ENCODE measurements at places on chromosomes 6 and 20. TPM values are rescaled to one million over a fixed set of nuclear protein-coding genes. Genes with fewer than 3 reads are reported as not detected.
A peak's percentile ranks its signal among the peaks of the same experiment; 100 is the strongest.

Gene SNAI1
- 0.58 TPM for total RNA-seq

Gene MRAP2
- 1.6 TPM for total RNA-seq

Gene TMEM170B
- 2.1 TPM for total RNA-seq

Gene ELOVL2
- total RNA-seq = 1.3 TPM

GRCh38 chr6:88975369-88975768 is 12.0 kb upstream of the RNGTT start:
- DNase-seq = no peak
- H3K27ac ChIP-seq = no peak overlapping the region
- no peak overlapping the region for H3K4me3 ChIP-seq
- H3K27me3 ChIP-seq = no peaks in the 10 kb centered on the region
- no peaks in the 10 kb centered on the region for H3K36me3 ChIP-seq
- H3K4me1 ChIP-seq = no peaks in the 10 kb centered on the region

GRCh38 chr6:125102411-125102810 is 51.2 kb upstream of the TPD52L1 start:
- no peaks in the 10 kb centered on the region for H3K4me1 ChIP-seq
- no peaks in the 10 kb centered on the region for H3K36me3 ChIP-seq
- H3K27ac ChIP-seq = no peak overlapping the region
- no peaks in the 10 kb centered on the region for H3K27me3 ChIP-seq

- no peaks in the 10 kb centered on the region for H3K4me1 ChIP-seq
- H3K27me3 ChIP-seq = no peaks in the 10 kb centered on the region
- H3K27ac ChIP-seq = no peak overlapping the region
- no peaks in the 10 kb centered on the region for H3K36me3 ChIP-seq
Measured at GRCh38 chr20:51529081-51529681, 13.3 kb downstream of the NFATC2 start.

DNA sequence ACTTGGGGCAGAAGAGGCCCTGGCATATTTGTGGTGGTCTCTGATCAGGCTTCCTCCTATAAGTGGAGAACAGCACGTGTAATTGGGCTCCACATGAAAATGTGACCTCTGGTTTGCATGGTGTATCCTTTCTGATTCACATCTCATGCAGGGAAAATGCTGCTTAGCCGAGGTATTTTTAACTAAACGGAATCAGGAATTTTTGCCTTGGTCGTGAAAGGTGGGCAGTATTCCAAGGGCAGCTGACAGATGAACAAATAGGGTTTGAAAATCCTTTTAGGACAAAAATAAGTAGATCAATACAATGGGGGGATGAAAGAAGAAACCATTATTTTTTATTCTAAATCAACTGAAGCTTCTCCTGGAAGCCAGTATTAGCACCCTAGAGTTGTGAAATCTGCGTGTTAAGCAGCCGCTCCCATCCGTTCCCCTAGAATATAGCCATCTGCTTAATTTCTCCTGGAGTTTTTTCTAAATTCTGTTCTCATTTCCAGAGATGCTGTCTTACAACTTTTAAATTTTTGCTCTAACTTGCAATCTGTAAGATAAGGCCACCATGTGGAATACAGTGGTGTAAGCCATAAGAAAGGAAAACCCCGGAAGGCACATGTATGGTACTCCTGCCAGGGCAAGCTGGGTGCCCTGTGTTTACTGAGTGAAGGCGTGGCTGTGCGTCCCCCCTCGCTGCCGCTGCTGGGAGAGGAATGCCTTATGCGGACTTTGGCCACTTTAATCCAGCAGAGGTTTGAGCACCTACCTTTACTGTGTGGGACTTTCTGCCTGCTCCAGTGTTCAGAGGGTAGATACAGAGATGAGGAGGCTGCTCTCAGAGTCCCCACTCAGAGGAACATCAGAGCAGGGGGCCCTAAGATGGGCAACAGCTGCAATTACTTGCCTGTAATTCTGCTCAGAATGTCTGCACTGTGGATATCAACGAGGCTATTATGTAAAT is 52.4 kb downstream of the SYNJ2 start:
- H3K4me1 ChIP-seq = peaks cover 6% of the 10 kb centered on the region
- H3K27ac ChIP-seq = peak overlapping the region; percentile 62
- H3K4me3 ChIP-seq = no peak overlapping the region
- H3K36me3 ChIP-seq = no peaks in the 10 kb centered on the region
